ENCODE measurements at places on chromosomes 5 and 9.

- no peak for DNase-seq
Observed at GRCh38 chr5:74409166-74409706, 231.3 kb downstream of the ENC1 start.

DNA sequence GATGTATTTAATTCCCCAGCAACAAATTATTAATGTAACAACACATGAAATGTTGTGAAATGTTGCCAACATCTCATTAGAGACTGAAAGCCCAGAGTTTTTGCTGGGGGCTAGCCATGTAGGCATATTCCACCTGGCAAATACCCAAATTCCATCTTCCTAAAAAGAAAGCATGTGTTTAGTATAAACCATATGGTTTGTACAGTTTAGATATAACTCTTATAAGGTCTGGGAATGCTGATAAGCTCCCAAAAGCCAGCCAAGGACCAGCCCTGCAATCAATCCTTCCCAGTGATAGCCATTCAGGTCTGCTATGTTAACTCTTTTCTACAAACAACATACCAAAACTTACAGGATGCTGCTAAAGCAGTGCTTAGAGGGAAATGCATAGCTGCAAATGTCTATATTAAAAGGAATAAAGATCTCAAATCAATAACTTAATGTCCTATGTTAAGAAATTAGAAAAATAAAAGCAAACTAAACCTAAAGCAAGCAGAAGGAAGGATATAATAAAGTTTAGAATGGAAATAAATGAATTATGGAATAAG lies 158.9 kb downstream of the AUH start:
- DNase-seq: no peak

GRCh38 chr5:147803926-147804325 lies 21.4 kb upstream of the JAKMIP2 start:
- DNase-seq: no peak

GRCh38 chr9:112145886-112146285 lies 29.2 kb downstream of the SUSD1 start:
- no peak for DNase-seq

GRCh38 chr9:100190339-100190738 lies 91.3 kb downstream of the INVS start:
- DNase-seq: no peak

DNA sequence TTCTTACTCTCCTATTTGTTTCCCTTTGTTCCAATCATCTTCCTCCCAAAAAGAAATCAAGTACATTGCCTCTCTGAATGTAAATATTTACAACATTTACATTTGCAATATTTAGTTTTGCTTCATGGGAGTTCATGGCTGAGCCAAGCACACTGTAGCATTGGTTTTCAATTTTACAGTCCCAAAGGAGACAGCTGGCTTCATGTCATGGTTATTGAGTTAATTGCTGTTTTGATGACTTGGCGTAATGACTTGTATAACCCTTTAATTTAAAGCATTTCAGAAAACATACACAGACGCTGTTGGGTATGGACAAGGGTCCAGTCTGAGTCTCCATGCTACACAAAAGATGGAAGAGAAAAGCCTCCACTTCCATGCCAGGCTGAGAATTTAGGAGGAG lies 25.6 kb upstream of the VLDLR start:
- DNase-seq: no peak

- DNase-seq: no peak
Observed at GRCh38 chr9:8287970-8288369, 488.4 kb upstream of the DMAC1 start.

DNA sequence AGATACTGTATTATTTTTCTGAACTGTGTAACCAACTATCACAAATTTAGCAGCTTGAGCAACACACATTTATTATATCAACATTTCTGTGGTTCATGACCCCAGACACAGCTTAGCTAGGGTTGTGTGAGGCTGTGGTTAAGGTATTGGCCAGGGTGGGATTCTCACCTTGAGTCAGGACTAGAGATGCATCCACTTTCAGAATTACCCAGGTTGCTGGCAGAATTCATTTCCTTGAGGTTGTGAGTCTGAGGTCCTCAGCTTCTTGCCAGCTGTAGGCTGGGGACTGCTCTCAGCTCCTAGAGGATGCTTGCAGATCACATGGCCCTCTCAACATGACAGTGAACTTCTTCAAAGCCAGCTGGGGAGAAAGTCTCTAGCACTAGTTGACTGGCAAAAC lies 122.5 kb upstream of the RASGRF2 start:
- no peak for DNase-seq

GRCh38 chr5:59579824-59580167 lies 313.7 kb downstream of the PDE4D start:
- DNase-seq: no peak

GRCh38 chr9:73541923-73542322 lies 390.3 kb downstream of the ANXA1 start:
- DNase-seq: no peak

GRCh38 chr5:121681229-121681855 lies 170.3 kb upstream of the FTMT start:
- DNase-seq: no peak

DNA sequence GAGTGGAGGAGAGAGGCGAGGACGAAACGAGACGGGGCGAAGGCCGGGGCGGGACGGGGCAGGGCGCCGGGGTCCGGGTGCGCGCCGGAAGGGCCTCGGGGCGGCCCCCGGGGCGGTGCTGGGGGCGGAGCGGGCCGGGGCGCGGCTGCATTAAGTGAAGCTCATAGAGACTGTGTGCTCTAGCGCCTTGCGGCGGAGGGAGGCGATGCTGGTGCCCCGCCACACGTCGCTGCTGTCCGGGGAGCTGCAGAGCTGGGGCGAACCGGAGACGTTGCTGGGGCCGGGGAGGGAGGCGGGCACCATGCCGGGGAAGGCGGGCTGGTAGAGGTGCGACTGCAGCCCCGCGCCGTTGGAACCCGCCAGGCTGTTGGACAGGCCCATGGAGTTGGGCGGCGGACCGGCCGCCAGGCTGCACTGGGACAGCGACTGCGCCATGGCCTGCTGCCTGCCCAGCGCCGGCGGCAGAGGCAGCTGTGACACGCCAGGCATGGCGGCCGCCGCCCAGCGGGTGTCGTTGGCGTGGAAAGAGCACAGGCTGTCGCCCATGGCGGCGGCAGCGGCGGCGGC lies 8.3 kb downstream of the OTP start:
- DNase-seq: peak; percentile 85

- no peak for DNase-seq
Observed at GRCh38 chr9:106534800-106535199, 328.2 kb upstream of the ZNF462 start.

- DNase-seq: no peak
Observed at GRCh38 chr9:92324889-92325268, 271 bp downstream of the NOL8 start.

- DNase-seq: no peak
Observed at GRCh38 chr5:168659286-168659847, 80.2 kb upstream of the PANK3 start.

DNA sequence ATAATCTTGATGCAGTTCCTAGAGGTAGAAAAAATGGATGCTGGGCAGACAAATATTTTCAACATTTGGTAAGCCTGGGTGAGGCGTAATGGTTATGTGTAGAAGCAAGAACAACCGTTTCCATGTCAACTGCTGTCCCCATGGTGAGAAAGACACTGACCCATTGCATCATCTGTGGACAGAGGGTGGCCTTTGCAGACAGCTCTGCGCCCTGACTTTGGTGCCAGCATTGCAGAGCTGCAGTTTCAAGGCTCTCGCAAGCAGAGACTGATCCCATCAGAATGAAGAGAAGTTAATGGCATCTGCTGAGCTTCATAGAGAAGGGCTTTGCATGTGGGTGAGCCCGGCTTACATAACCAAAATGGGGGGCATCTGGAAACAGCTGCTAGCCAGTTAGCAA lies 179.0 kb upstream of the ADRA1B start:
- DNase-seq: no peak

- DNase-seq: no peak
Observed at GRCh38 chr5:34905564-34905963, 9.7 kb downstream of the RAD1 start.

DNA sequence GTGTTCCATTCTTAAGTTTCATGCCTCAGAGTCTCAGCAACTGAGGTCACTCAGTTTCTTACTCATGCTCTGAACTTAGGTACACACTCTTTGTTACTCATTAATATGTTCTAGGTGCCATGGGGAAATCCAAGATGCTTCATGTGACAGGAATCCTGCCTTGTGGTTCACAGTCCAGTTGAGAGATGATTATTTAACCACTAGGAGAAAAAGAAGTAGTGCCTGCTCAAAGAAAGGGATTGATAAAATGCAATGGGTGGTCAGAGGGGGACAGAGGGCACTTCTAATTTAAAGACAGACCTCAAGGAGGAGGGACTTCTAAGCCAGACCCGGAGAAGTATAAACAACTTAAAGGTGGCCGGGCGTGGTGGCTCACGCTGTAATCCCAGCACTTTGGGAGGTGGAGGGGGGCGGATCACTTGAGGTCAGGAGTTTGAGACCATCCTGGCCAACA lies 69.0 kb downstream of the UGCG start:
- DNase-seq: peak; percentile 66

GRCh38 chr5:175162036-175162435 lies 281.9 kb downstream of the DRD1 start:
- no peak for DNase-seq

DNA sequence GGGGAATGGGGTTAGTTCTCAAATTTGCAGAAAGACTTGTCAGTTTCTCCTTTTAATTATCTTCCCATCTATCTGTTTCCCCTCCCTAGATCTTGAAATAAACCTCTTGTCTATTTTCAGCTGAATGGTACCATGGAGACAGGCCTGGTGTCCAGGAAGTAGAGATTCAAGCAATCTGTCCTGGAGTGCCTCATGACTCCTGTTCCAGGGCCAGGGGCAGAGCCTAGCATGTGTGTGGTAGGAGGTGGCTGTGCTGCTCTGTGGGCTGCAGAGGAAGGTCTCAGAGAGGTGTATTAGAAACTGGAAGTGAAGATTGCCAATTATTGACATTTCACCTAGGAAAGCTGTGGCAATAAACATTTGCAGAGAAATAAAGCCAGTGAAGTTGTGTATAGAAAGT lies 175.8 kb upstream of the ATP10B start:
- no peak for DNase-seq

DNA sequence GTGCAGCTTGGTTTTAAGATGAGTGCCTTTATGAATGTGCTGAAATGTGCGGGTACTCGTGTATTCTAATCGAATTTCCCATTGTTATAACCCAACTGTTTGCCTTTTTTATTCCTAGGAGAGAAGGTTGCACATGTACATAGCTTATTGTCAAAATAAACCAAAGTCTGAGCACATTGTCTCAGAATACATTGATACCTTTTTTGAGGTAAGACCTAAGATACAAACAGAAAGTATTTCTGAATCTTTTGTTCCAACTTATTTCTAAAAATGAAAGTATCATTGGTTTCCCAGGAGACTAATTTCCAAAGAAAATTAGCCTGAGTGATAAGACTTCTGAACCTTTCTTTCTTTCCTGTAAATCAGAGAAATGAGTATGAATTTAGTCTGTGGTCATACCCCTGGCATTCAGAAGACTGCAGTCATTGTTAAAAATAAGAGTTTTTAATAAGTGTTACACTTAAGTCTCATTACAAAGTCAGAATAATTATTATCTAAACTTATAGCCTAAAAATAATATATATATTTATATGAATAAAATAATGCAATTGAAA lies 102.4 kb upstream of the OTULINL start:
- DNase-seq: no peak

GRCh38 chr9:117644133-117644931 lies 59.9 kb upstream of the TLR4 start:
- peak; percentile 44 for DNase-seq

DNA sequence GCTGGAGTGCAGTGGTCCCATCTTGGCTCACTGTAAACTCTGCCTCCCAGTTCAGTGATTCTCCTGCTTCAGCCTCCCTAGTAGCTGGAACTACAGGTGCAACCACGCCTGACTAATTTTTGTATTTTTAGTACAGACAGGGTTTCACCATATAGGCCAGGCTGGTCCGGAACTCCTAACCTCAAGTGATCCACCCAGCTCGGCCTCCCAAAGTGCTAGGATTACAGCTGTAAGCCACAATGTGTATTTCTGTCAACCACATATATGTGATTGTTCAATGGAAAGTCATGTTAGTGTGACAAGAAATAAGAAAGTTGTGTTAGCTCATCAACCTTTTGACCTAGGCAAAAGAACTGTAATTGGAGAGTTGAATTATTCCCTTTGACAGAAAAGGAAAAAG lies 677.1 kb upstream of the CHD1 start:
- DNase-seq: no peak

GRCh38 chr5:167639766-167640165 lies 651.7 kb upstream of the WWC1 start:
- DNase-seq: peak; percentile 23

- no peak for DNase-seq
Observed at GRCh38 chr9:7935681-7936080, 136.1 kb upstream of the DMAC1 start.

Measured in MG63 (cell line).